ENCODE measurements at places on chromosomes 2 and 18.

DNA sequence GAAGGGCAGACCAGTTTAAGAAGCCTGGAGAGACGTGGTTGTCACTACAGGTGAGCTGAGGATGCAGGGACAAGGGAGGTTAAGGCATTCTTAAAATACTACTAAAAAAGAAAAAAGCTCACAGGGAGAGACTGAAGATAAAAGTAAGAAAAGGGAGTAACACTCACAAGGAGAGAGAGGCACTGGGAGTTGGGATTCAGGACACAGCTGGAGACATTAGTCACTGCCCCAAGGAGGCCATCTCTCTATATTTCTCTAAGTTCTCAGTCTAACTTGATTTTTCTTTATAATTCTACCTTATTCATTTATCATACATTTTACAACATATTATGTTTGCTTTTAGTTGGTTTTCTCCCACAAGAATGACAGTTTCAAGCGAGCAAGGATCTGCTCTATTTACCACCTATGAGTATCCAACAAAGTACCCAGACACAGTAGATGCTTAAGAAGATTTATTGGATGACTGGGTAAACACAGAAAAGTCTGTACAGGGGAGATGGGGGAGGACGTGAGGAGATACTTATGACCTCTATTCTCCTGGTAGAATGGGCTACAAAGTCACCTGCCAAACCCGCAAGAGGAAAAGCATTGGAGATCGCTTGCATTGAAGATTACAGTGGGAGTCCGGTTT, 2.2 kb downstream of the SERPINE2 start:
- no peak for DNase-seq

GRCh38 chr2:68158134-68158447, 403 bp downstream of the PNO1 start:
- no peak for DNase-seq

- DNase-seq: no peak
These were observed 398.0 kb downstream of the TXNL1 start for GRCh38 chr18:56240405-56240804.

DNA sequence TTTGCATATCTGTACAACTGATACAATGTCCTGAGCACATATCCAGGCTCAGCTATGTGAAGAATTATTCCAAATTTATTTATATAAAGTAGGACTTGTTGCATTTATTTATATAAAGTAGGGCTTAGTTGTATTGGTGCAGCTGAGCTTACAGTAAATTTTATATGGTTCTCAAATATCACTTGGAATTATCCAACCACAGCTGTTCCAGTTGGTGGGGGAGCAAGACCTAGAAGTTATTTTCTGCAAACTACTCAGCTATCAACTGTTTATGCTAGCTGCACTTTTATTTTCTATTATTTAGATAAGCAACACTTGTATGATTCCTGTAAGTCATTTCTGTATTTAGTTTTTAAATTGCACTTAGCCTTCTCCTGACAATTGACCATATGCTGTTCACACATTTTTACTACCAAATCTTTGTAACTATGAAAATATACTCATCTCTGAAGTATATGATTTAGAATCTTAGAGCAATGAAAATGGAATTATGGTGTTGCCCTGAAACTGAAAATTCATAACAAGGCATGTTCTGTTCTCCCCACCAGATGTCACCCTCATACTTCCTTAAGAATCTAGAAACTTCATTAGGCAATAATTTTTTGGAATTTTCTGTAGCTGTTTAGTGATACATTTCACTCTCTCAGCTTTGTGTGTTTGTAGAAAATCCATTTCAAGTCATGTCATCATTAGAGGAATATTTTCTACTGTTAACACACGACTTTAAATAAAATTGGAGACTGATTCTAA, 157.0 kb upstream of the CBLN2 start:
- DNase-seq: no peak

GRCh38 chr2:150387586-150388288, 99.7 kb downstream of the RND3 start:
- no peak for DNase-seq

DNA sequence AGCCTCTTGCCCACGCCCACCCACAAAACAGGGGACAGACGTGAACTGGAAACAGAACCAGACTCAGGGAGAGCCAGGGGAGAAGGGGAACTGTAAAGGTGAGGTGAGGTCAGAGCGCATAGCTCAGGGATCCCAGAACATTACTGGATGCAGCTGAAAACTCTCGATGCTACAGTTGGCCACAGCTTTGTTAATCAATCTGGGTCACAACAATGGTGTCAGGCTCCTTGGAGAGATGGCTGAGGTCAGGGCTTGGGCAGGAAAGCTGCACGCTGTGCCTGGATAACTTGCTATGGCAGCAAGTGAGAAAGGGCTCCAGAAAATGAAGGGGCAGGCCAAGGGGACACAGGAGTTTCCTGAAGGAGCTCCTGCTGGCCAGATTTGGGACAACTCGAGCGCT, 263.3 kb downstream of the TFCP2L1 start:
- no peak for DNase-seq

- DNase-seq: no peak
These were observed 1.3 kb upstream of the PNO1 start for GRCh38 chr2:68156419-68156818.

- DNase-seq: no peak
These were observed 193.6 kb upstream of the FANCL start for GRCh38 chr2:58434692-58435091.

- DNase-seq: no peak
These were observed 66.1 kb downstream of the LRRFIP1 start for GRCh38 chr2:237693291-237693994.

GRCh38 chr2:65518751-65519150, 86.4 kb upstream of the SPRED2 start:
- DNase-seq: no peak

GRCh38 chr2:162465430-162465829, 121.5 kb downstream of the GCA start:
- no peak for DNase-seq

GRCh38 chr2:147607379-147607778, 237.4 kb upstream of the ACVR2A start:
- DNase-seq: no peak

GRCh38 chr2:148730085-148730484, 85.5 kb downstream of the EPC2 start:
- DNase-seq: no peak

DNA sequence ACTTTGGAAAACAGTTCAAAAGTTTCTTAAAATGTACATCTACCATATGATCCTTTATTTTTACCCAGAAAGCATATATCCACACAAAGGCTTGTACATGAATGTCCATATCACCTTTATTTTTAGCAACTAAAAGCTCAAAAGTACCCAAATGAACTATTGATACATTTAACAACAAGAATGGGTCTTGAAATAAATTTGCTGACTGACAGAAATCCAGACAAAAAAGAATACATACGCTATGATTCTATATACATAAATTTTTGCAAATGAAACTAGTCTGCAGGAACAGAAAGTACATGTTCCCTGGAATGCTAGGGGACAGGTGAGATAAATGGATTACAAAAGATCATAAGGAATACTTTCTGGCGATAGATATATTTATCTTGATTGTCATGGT, 96.3 kb upstream of the KYNU start:
- DNase-seq: no peak

DNA sequence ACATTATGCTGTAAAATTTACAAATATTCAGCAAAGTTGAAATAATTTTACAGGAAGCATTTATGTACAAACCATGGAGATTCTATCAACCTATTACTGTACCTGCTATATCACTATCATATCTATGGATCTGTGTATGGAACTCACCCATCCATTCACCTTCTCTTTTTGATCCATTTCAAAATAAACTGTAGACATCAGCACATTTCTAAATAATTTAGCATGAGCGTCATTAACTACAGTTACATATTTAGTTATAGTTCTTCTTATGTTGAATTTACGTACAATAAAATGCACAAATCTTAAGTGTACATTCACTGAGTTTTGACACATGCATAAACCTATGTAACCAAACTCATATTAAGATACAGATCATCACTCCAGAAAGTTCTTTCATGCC, 127.8 kb upstream of the BCL2L11 start:
- no peak for DNase-seq

- DNase-seq: no peak
These were observed 67.1 kb downstream of the DIPK1C start for GRCh38 chr18:74389991-74390390.

DNA sequence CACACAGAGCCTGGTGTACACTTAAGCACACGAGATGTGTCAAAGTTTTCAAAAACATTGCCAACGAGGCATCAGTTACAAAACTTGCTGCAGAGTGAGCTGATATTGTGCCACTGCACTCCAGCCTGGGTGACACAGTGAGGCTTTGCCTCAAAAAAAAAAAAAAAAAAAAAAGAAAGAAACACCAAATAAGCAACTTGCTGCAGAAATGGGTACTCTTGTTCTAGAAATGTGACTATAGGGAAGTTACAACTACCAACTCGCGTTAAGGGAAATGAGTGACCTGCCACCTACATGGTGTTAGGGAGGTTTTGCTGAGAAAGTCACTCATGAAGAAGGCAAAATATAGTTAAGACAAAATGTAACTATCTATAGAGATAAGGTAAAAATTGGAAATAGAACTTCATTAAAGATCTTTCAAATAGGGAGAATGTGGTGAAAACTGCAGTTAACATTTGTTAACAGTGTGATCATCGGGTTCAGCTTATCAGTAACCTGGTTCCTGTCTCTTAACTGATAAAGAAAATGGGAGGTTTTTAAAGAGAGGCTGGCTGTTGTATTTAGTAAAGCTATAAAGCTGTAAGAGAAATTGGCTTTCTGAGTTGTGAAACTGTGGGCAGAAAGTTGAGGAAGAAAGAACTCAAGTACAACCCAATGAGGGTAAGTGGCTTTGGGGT, at the start of gene IL1RL1:
IL1RL1 (plus strand) TSS at position 600 of the 677 bp plus-strand sequence. CDS start 26,702 bp downstream, outside the sequence.
- no peak for DNase-seq

- DNase-seq: no peak
These were observed 20.3 kb downstream of the SLC30A3 start for GRCh38 chr2:27242614-27242951.

GRCh38 chr18:49638209-49638785, 76.4 kb downstream of the LIPG start:
- DNase-seq: no peak

DNA sequence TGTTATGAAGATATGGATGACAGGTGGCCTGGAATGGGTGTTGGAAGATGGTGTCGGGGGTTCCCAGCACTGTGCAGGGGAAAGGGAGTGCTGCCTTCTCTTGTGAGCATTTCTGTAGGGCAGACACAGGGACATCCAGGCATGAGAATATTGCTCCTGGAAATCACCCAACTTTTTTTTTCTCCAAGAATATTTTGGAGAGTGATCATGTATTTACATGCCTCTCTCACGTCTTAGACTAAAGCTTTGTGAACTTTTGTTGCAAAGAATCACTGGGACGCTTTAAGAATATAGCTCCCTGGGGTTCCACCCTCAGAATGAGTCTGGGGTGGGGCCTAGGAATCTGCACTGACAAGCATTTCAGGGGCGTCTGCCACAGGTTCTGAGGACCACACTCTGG, 68.7 kb downstream of the VWA3B start:
- DNase-seq: no peak

DNA sequence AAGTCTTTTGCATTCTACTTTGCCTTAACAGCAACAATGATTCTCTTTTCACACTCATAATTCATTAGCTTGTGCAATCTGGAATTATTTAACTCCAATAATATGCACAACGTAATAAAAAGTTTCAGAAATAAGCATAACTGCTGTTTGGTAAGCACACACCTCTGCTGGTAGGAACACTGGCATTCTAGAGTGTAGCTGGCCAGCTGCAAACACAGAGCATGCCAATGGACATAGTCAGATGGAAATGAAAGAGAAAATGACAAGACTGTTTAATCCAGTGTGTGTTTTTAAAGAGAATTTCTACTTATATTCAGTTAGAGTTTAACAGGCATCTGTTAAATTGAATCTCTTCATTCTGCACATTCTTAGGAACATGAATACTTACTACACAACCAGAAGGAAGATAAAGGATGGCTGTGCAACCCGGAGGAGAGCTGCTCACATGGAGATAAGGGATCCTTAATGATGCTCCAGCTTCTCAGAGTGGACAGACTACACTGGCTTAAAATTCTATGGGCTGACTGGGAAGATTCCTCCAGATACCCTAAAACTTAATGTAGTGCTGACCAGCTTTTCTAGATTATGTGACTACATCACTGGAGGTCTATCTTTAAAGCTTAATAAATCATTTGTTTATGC, 94.6 kb upstream of the CHAC2 start:
- no peak for DNase-seq

GRCh38 chr2:199973703-199974102, 18.3 kb downstream of the MAIP1 start:
- no peak for DNase-seq

- no peak for DNase-seq
These were observed 278.4 kb downstream of the AGPS start for GRCh38 chr2:177670791-177671535.

DNA sequence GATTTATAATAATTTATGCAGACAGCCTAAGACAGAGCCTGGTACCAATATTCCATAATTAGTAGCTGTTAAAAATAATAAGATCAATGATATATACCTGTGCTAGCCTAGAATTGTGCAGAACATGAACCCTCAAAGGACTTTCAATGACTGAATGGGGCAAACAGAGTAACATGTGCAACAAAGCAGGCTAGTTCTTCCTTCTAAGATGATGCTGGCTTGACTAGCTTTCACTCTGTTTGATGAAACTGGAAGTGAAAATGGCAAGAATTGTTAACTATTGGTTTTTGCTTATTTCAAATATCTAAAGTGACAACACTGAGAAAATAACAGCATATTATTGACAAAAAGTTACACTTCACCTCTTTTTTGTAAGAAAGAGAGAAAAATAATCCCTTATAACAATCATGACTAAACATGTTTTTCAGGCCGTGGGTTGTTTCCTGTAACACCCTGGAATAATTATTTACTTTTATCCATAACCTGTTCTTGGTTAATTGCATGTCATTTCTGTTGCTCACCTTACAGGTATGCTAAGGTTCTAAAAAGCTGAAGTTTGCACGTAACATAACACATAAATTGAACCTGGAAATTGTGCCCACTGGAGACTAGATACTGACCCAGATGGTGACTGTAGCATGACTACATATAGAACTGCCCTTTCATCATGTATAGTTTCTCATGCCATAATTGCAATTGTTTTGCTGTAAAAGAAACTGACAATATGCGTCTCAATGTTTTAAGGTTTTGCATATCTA, 108.7 kb downstream of the C18orf54 start:
- DNase-seq: no peak

DNA sequence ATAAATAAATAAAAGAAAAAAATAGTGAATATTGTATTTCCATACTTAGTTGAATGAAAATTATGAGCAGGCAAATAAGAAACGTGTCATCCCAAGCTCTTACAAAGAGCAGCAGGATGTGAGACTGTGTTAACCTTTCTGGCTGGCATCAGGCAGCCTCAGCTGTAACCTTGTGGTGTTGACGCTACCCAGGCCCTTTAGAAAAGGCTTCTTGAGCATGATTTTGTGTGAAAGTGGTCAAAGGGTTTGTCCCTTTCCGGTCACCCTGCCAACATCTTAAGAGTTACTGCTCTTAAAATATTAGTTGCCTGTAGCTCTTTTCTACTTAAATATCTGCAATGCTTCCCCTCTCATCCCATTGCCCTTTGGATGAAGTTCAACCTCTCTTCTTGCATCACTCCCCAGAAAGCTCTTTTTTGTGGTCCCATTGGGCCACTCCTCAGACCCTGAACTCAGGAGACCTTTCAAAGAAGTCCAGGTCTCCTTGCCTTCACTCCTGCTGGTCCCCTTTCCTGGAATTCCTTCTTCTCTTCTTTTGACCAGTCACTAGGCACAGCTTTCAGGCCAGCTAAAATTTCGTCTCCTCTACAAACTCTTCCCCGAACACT, 35.0 kb downstream of the RHOB start:
- DNase-seq: no peak

- no peak for DNase-seq
These were observed 19.5 kb downstream of the SLC25A52 start for GRCh38 chr18:31741097-31741735.
